ENCODE measurements at places on chromosomes 3 and 15.
A peak's percentile ranks its signal among the peaks of the same experiment; 100 is the strongest.

- DNase-seq = no peak
Observed at GRCh38 chr3:22862111-22862510, 341.0 kb upstream of the UBE2E2 start.

DNA sequence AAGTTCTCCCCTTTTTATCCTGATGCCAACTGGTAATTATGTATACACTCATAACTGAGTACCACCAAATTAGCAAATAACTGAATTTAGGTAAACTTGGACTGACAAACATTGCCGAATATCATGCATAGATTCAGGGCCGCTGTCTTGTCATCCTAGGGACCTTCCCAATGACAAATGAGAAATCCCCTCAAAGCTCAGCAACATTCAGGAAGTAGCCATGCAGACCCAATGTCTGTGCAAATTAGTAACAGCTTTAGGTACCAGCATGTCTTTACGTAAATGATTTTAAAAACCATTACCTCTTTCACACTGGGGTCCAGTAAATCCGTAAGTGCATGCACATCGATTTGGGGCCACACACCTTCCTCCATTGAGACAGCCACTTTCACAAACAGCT is 49.5 kb downstream of the FBN1 start:
- DNase-seq = no peak

DNA sequence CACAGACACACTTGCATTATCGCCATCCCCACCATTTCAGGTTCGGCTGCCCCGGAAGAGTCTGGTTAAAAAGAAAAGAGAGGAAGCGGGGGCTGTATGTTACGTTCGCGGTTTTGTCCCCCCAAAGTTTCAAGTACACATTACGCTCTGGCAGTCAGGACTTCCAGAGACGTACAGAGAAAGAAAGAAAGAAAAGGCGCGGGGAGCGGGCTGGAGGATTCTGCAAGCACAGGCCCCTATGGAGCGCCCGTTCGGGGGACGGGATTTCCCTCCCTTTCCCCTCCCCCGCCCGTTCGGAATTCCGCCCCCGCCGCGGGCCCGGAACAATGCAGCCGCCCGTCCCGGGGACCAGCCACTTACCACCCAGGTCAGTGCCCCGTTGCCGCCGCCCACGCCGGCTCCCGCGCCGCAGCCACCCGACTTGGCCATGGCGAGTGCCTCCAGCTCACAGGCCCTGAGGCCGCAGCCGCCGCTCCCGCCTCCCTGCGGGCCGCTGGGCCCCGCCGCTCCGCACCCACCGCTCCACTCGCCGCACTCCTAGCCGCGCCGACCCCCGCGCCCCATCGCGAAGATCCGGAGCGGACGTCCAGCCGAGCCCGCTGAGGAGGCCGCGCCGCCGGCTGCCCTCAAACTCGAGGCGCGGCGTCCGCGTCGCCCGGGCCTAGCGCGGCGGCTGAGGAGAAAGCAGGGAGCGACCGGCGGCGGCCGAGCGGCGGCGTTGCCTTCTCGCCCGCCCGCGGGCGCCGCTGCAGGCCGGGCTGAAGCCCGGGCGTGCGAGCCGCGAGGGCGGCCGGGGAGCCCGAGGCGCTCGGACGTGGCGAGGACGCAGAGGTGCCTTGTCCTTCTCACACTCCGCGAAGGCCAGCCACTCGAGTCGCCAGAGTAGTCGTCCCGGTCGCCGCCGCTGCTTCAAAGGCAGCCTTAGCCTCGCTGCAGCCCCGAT is 567 bp downstream of the TOP2B start:
- no peak for DNase-seq

DNA sequence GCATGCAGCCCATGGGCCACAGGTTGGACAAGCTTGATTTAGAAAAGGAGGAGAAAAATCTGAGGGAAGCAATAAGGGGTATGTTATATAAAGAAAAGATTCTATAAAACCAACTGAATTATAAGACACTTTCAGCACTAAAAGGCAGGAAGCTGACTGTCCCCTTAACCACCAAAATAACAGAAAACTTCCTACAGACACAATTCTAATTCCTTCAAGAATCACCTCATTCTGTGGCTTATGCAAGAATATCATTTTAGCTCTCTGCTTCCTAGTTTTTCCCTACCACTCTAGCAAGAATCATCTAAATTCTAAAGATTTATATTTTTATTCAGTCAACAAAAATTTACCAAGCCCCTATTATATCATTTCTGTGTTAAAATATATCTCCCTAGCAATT is 6.3 kb downstream of the STAG1 start:
- no peak for DNase-seq

DNA sequence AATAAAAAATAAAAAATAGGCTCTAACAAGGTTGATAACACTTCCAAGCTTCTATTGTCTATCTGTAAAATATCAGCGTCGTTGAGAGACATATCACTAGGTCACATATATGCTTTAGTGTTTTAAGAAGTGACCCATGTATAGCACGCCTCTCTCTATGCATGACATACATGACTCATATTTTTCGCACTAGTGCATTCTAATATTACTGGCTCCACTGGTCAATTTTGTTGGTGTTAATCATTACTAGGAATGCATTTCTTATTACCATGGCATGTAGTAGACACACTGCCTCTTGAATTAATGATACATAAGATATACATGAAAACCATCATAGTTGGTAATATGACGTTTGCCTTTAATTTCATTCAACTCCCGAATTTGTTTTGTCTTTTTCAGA is 203.1 kb downstream of the CHL1 start:
- no peak for DNase-seq

DNA sequence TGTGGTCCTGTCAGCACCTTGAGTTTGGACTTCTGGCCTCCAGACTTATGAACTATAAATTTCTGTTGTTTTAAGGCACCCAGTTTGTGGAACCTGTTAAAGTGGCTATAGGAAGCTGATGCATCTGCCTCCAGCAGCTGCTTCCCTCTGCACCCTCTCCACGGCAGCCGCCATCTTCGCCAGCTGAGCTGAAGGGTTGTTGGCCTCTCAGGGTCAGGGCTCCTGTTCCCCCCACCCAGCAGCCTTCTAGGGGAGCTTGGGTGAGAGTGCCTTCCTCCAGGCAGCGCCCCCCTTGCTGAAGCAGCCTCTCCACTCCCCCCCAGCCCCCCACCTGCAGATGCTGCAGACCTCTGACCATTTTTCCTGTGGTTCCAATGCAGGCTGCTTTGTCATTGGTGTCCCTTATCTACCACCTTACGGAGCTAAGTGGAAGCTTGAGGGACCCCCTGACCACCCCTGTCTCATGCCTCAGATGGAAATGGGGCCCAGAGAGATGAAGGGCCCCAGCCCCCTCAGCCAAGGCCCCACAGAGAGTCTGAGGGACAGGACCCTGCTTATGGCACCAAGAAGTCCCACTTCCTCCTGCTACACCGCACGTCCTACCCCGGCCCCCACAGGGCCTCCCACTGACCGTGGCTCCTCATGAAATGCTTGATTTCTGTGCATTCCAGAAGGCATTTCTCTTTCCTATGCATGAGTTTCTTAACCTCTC is 61.4 kb upstream of the TLE3 start:
- no peak for DNase-seq

DNA sequence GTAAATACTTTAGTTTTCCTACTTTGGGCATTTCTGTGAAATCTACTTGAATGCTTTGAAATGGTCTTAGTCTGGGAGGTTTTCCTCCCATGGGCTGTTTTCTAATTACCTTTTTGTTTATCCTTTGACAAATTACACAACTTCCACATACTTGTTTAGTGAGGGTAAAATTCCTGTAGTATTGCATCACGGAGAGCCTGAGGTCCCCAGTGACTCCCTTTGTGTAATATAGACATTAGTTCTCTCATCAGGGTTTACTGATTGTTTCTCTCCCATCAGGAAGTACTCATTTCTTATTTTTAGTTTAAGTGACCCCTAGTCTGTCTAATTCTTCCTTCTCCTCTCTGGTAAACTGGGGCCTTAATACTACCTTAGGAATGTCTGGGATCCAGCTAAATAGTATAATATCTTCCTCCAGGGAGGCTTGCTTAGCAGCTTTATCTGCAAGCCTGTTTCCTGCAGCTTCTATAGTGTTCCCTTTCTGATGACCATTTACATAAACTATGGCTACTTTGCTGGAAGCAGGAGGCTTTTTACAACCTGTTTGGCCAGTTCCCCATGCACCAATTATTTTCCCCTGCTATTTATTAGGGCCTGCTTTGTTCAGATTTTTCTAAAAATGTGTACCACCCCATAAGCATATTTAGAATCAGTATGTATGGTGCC is 87.2 kb upstream of the XCR1 start:
- no peak for DNase-seq

DNA sequence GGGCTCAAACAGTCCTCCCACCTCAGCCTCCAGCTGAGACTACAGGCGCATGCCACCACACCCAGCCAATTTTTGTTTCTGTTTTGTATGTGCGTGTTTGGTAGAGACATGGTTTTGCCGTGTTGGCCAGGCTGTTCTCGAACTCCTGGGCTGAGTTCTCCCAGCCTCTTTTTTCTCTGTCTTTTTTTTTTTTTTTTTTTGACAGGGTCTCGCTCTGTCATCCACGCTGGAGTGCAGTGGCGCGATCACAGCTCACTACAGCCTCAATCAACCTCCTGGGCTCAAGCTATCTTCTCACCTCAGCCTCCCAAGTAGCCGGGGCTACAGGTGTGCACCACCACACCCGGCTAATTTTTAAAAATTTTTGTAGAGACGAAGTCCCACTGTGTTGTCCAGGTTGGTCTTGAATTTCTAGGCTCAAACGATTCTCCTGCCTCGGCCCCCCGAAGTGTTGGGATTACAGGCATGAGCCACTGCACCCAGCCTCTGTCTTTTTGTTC is 867 bp upstream of the DCAF1 start:
- no peak for DNase-seq

- no peak for DNase-seq
Observed at GRCh38 chr3:143084856-143085731, 34.5 kb upstream of the CHST2 start.

DNA sequence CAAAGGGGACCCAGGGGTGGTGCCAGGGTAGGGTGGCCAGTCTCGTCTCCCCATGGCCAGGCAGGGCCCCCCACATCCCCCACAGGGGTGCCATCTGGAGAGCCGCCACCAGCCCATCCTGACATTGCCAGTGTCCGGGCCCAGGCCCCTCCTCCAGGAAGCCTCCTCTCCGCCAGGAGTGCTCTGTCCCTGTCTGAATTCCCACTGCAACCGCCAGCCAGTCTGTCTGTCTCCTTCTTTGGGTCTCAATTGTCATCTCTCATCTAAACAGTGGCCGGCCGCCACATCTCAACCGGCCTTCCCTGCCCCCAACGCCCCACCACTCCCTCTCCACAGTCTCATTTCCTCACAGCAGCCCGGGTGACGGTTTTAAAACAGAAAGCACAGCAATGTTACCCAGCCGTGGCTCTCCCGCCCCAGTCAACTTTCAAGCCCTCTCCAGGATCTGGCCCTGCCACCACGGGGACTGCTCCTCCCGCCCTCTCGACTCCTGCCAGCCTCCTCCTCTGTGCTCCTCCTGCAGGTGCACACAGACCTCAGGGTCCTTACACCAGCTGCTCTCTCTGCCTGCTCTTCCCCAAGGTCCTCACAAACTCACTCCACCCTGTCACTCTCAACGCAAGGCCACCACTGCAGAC is 57.0 kb downstream of the IQSEC1 start:
- no peak for DNase-seq

- no peak for DNase-seq
Observed at GRCh38 chr3:38828681-38829080, 12.7 kb upstream of the SCN10A start.

DNA sequence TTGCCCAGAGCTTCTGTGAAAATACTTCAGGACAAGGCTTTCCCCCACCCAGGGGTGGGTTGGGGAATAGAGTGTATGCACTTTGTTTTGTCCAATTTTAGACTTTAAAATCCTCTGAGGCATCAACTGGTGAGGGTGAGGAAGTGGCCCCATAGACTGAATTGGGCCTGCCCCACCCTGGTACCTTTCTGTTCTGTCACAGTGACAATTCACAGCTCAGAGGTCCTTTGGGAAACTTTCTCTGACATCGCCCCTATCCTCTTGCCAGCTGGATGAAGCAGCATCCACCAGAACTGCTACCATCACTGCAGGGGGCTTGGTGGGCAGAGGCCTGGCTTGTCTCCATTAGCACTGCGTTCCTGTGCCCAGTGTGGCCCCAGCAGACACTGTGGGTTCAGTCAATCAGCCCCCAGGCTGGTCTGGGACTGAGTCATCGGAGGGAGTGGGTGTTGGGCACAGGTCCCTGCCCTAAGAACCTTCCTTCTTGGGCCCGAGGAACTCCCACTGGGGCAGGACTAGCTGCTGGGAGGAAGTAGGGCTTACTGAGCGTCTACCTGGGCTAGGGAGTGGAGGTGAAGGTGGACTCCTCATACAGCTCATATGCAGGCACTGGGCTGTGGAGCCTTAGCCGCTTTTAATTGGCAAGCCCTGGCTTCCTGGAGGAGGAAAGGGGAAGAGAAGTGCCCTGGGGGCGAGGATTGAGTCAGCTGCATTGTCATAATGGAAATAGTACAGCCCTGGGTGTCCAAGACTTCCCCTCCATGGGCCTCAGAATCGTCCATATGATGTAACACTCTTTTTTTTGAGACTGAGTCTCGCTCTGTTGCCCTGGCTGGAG is 1.5 kb upstream of the PPM1M start:
- no peak for DNase-seq

DNA sequence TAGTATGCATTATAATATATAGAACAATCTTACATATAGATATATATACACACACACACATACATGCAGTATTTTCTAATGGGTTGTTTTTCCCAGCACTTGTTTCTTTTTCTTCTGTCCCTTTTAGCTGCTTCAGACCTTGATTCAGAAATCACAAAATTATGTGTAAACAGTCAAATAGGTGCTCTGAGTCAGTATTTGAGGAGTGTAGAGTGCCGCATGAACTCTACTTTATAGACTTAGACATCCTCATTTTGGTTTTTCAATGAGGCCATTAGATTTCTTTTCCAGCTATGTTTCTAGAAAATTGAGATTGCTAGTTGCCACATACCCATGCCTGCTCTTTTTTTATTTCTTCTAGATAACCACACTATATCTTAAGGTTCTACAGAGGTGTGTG is 58.2 kb downstream of the HHLA2 start:
- DNase-seq = no peak

DNA sequence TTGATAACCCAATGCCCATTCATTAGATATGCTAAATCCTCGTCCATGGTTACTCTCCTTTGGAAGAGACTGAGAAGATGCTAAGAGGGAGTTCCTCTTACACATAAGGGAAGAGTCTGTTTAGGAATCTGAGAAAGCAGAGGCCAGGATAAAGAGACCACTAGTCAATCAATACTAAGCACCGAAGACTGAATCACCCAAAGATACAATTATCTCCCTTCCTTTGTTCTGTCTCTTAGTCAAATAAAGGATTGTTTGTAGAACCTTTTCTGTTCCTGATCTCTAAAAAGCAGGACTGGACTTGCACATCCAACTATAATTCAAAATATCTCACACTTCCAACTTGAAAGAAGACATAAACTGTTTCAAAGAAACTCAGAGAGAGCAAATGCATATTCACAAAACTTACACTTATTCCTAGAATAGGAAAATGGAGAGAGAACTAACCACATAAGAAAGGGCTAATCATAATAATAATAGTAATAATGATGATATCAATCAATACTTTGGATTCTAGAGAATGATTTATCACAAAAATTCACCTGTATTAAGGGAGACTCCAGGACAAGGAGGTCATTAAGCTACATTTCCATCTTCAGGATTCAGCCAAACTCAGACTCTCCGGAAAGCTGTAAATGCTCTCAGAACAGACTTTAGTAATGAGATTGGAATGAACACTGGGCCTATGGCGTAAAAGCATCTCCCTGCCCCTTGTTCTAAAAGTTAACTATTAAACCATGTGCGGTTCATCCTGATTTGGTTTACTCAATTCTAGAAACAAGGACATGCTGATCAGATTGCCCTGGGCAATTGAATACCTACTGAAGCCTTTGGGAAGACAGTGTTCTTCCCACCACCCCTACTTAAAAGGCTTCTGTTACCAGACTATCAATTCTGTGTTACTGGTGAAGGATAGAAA is 401.5 kb downstream of the ZBTB20 start:
- peak; percentile 11 for DNase-seq

GRCh38 chr15:63277893-63278456 is 570 bp downstream of the APH1B start:
- DNase-seq = no peak

All from renal cortex interstitium (tissue), 15 donors.